ENCODE measurements at places on chromosomes 3 and 15. TPM values are rescaled to one million over a fixed set of nuclear protein-coding genes. Genes with fewer than 3 reads are reported as not detected.

The KIF23 gene
- total RNA-seq: 10.5 TPM

The GP5 gene
- total RNA-seq: not detected

The EBLN2 gene
- total RNA-seq: 5.2 TPM

The PRR23E gene
- not detected for total RNA-seq

The FMN1 gene
- total RNA-seq: 6.8 TPM

The DNAH12 gene
- under 0.01 TPM for total RNA-seq

The GOLGA6L10 gene
- total RNA-seq: 0.36 TPM

The ACAD11 gene
- 140 TPM for total RNA-seq

The EXD1 gene
- not detected for total RNA-seq

The PARP15 gene
- total RNA-seq: 1.1 TPM

The ARPP19 gene
- total RNA-seq: 111 TPM

The USF3 gene
- total RNA-seq: 14.9 TPM

The HLTF gene
- total RNA-seq: 39.1 TPM

The MESP1 gene
- 0.12 TPM for total RNA-seq

The CPB1 gene
- 1.6 TPM for total RNA-seq

The ADGRG7 gene
- total RNA-seq: not detected

The IL20RB gene
- 31.3 TPM for total RNA-seq

The SLC22A14 gene
- total RNA-seq: 0.49 TPM

The TM4SF4 gene
- total RNA-seq: 0.65 TPM

All from hair follicle dermal papilla cell (primary cell).